OCI-LY7 (cell line): ENCODE measurements at places on chromosomes 11 and 22.

GRCh38 chr11:8720352-8720751 lies 37.8 kb downstream of the RPL27A start:
- no peak for DNase-seq

DNA sequence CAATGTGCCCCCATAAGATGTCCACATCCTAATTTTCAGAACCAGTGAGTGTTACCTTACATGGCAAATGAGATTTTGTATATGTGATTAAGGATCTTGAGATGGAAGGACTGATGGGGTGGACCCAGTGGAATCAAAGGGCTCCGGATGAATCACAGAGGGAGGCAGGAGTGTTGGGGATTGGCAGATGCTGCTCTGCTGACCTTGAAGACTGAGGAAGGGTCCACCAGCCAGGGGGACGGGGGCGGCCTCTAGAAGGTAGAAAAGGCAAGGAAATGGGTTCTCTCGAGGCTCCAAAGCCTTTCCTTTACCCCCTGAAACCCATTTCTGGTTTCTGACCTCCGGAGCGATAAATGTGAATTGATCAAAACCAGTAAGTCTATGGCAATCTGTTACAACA lies 18.8 kb downstream of the TMEM218 start:
- DNase-seq = no peak

GRCh38 chr22:30036656-30037055 lies 43.6 kb upstream of the HORMAD2 start:
- no peak for DNase-seq

DNA sequence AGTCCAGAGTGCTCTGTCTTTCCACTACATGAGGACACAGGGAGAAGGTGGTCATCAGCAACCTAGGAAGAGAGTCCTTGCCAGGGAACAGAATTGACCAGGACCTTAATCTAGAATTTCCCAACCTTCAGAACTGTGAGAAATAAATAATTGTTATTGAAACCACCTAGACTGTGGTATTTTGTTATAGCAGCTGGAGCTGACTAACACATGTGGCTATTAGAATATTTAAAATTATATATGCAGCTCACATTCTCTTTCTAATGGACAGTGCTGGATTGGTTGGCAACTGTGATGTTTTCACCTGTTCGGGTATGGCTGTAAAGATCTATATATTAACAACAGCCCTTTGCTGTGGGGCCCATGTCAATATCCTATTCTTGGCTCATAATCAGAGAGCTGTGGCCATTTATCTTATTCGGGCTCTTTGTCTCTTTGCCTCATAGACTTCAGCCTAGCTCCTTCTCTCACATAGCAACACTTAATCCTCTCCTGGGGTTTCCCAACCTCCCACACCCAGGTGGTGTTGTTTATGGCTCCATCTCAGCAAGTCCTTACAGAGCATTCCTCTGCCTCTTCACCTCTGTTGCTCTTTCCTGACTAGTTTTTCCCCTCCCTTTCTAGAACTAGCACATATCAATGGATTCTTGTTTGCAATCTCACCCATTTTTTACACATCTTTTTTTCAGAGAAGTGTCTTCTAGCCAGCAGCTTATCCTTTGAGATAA lies 46.4 kb upstream of the AMOTL1 start:
- no peak for DNase-seq

DNA sequence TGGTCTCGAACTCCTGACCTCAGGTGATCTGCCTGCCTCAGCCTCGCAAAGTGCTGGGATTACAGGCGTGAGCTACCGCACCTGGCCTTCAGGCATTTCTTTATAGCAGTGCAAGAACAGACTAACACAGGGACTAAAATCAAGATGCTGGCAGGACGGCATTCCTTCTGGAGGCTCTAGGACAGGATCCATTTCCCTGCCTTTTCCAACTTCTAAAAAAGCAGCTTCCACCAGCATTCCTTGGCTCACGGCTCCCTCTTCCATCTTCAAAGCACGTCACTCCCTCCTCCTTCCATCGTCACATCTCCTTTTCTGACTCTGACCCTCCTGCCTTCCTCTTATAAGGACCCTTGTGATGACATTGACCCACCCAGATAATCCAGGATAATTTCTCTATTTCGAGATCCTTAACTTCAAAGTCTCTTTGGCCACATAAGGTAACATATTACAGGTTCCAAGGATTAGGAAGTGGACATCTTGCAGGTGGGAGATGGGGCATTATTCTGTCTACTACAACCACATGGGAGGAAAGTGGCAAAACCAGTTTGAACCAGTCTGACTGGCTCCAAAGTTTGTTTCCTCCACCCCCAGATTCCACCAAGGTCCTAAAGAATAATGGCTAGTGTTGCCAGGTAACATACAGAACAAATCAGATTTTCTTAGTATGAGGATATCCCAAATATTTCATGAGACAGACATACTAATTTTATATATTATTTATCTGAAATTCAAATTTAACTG lies 172.5 kb downstream of the MN1 start:
- no peak for DNase-seq

DNA sequence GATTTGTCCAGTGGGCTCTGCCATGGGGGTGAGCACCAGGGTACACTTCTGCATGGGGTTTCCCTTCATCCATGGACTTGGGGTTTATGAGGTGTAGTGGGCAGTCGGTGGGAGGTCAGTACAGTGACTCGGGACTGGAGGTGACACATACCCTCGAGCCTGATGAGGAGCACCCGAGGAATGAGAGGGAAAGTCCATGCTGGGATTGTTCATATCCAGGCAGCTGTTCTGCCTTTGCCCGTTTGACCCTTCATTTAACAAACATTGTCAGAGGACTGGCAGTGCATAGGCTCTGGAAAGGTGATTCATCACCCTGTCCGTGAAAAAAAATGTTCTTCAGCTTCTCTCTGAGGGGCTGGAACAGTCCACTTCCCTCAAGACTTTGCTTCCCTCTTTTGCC lies 2.7 kb downstream of the NAV2 start:
- no peak for DNase-seq

- DNase-seq = no peak
Measured at GRCh38 chr11:119496997-119497396, 74.0 kb upstream of the THY1 start.

DNA sequence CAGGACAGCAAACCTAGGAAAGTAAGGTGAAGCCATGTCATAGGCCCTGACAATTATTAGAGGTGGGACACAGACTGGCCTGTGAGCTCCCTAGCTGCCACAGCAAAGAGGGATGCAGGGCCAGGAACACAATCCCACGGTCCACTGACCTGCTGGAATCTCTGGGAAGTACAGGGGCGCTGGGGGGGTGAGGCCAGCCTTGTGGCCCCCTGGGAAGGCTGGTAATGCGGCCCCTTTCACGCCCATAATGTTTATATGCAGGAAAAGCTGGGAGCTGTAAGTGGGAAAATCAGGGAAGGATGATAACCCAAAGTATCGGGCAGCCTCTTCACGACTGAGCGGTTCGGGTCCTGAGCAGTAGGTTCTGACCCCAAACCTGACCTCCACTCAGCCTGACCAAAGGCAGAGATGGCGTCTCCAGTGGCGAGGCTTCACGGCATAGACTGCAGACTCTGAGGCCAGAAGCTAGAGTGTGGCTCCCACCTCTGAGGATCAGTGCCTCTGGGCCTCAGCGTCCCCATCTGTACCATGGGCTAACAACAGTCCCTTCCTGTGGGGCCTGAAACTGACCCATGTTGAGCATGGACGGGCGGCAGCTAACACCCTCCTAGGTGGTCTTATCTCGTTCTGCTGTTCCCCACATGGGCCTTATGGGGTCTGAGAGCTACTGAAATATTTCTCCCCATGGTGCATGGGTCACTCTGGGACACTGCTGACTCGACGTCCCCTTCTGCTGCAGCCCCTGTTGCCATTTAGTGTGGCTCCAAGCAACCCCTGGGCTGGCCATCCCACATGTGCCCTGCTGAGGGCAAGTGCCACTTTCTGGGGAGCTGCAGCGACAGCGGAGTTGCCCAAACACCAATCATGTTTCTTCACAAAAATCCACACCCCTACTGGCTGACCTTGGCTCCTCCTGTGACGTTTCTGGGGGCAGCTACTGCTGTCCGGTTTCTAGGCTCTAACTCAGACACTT lies 101.8 kb downstream of the PHF21B start:
- DNase-seq = no peak

DNA sequence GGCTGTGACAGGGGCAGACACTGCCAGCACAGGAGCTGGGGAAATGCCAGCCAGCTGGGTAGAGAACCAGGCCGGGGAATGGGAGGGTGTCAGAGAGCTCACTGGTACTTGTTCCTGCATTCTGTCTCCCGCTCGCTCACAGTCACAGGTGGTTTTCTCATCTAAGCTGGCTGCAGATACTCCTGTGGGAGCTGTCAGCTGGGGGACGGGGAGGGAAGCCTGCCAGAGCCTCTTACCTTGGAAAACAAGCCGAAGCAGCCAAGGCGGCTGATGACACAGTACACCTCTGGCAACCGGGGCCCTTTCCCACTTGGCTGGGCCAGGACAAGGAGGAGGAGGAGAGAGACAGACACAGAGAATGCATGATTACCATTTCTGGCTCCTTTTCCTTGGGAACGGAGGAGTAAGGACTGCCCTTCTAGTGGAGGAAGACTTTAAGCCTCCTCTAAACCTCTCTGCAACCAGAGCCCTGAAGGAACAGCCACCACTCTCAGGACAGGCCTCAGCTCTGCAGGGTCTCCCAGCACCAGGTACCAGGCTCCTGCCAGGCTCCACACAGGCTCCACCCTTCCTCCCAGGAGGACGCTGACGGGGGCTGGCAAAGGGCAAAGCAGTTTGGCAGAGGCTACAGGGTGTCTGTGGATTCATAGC lies 25.1 kb downstream of the RPL27A start:
- DNase-seq = no peak

GRCh38 chr11:109864151-109864661 lies 229.0 kb upstream of the ZC3H12C start:
- no peak for DNase-seq

DNA sequence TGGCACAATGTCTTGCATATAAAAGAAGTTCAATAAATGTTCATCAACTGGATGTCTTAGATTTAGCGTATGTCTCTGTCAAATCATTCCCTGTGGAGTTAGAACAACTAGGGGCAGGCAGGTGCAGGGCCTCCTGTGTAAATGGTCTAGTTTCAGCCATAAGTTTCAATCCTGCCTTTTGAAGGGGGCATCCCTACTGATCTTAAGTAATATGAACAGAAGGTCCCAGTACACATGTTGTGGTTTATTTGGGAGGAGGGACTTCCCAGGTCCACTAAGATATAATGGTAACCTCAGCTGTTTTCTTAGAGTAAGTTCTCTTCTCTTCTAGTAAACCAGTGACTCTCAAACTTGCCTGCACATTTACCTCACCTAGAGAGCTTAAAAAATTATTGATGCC lies 19.8 kb downstream of the TTC12 start:
- no peak for DNase-seq
